ENCODE measurements at places on chromosomes 13 and 19.

DNA sequence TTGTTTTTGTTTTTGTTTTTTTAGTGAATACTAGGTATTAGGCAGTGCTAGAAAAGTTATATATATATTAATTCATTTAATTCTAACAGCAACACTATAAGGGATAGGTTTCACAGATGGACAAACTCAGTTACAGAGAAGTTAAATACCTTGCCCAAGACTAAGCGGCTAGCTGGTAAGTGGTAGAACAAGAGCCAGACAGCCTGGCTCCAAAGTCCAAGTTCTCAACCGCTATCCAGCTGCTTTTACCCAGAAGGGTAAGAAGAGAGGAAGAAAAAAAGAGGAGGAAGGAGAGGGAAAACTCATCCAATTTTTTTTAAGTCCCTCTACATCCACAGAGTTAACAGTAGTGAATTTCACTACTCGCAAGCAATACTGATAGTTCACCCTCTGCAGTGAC is 217.0 kb downstream of the SPRY2 start:
- DNase-seq: no peak

DNA sequence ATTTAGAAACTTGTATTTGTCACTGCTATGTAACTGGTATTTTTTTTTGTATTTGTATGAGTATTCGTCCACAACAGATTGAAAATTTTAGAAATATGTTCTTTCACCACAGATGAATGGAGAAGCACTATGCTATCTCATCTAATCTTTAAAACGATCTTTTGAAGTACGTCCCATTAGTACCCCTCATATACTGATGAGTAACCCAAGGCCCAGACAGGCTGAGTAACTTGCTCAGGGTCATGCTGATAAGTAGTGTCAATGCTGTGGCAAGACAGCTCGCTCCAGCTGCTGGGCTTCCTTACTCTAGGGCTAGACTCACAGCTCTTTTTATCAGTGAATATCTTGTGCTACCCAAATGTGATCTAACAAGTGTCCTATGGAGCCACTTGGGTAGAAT is 154.2 kb downstream of the SUCLA2 start:
- no peak for DNase-seq

DNA sequence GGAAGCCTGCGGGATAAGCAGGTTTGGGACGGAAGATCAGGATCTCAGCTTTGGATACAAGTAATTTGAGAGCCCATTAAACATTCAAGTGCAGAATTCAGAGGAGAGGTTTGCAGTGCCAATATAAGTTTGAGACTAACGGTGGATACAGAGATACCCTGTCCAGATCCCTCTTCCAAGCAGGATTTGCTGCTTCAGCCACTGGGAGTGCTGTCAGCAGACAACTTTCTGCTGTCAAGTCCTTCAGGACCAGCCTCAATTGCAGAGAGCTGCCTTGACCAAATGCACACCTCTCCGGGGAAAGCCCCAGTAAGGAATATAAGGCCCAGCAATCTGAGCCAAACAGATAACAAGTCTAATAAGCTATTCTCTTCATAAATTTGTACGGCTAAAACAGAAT is 46.1 kb upstream of the ZNF780A start:
- DNase-seq: no peak

DNA sequence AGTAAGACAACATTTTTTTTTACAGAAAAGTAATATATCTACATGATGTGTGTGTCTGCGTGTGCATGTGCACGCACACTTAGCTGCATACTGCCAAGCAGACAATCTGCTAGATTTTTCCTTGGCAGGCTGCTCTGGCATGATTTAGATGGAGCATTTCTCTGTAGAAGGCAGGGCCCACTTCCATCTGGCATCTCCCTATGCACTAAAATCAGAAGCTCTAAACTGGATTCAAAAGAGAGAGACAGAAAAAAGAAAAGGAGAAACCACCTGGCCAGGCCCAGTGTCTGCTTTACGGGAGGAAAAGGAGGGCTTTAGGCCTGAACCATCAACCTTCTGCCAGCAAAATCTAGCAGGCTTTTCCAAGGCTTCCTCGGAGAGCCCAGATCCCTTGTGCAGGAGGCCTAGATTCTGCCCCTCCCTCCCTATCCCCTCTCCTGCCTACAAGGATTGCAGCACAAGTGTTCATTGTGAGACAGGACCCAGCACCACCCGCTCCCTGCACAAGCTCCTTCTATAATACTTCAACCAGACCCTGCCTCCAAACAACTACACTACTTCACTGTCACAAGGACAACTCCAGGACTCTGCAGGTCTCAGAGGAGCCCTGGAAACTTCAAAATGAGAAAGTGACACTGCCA is 99.3 kb downstream of the DOCK9 start:
- DNase-seq: no peak

DNA sequence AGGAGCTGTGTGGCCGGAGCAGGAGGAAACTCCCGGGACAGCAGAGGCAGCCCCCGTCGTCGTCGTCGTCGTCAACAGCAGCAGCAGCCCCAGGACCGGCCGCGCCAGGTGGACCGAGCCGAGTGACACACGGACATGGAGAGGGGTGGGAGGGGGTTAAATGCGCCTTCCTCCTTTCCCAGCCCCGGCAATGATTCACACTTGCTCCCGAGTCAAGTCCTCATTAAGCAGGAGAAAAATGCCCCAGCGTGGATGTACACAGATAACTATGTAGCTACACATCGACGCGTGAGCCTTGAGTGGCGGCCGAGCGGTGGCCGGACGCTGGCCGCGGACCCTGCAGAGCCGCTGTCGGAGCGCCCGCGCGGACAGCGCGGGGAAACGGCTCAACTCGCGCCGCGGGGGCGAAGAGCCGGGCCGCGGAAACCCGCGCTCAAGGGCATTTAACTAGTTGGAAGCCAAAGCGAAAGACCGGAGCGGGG is 645 bp downstream of the UBL3 start:
- DNase-seq: peak; percentile 56

GRCh38 chr19:30936276-30936675 is 413.0 kb downstream of the TSHZ3 start:
- no peak for DNase-seq

GRCh38 chr13:50222569-50223332 is 207.5 kb downstream of the KCNRG start:
- no peak for DNase-seq

Measured in activated CD4-positive, CD25-positive, alpha-beta regulatory T cell treated with anti-CD3 and anti-CD28 coated beads, Interleukin-2, amount 50 U/mL, for 72 hours (primary cell).